ENCODE measurements at places on chromosomes 13 and 19.

GRCh38 chr13:113777311-113778260, 18.6 kb downstream of the TMEM255B start:
- DNase-seq: no peak

GRCh38 chr13:23354520-23354919, 79.0 kb downstream of the SACS start:
- no peak for DNase-seq

DNA sequence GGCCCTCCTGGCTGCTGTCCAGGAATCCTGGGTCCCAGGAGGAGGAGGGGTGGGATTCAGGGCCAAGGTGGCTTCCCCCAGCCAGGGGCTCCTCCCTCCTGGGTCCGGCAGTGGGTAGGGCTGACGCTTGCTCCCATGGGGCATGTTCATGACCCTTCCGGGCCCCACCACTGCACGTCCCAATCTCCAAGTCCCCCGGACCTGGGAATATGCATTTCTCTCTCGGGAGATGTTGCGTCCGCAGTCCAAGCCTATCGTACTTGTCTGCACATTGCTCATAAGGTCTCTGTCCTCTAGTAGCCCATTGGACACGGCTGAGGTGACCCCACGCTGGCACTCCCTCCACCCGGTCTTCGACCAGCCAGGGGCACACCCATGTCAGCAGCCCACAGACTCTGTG, 192.3 kb downstream of the TEX29 start:
- no peak for DNase-seq

GRCh38 chr13:109387471-109387870, 398.9 kb downstream of the IRS2 start:
- DNase-seq: no peak

- DNase-seq: no peak
Observed at GRCh38 chr19:34244611-34245299, 9.6 kb upstream of the GARRE1 start.
